ENCODE measurements at places on chromosomes 1 and 21.

GRCh38 chr1:204194771-204195170 is 1.5 kb downstream of the KISS1 start:
- no peak for DNase-seq

- no peak for DNase-seq
Observed at GRCh38 chr1:41535716-41536115, 51.2 kb upstream of the EDN2 start.

DNA sequence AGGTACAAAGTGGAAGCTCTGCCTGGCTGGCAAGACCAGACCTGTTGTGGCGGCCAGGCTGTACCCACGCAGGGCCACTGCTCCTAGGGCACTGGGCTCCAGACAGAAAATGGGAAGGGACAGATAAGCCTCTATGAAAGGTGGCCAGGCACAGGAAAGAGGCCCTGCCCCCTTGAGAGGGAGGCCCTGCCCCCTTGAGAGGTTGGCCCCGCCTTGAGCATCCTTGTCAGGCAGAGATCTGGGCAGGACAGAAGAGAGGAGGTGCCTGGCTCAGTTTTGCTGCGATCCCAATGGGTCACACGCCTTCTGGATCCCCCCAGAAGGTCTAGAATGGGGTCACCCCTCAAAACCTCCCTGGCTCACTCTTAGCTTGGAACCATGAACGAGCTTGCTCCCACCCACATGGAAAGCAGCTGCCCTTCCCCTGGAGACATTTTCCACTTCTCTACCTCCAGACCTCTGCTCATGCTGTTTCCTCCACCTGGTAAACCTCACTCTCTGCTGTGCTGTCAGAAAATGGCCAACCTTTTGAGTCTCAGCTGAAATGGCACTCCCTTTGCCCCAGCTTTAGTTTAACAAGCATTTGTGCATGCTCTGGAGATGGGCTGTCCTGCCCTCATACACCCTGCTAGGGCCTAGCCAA is 17.5 kb upstream of the ECE1 start:
- DNase-seq, result no peak

- DNase-seq, result no peak
Observed at GRCh38 chr1:167973832-167974231, 37.0 kb upstream of the MPC2 start.

DNA sequence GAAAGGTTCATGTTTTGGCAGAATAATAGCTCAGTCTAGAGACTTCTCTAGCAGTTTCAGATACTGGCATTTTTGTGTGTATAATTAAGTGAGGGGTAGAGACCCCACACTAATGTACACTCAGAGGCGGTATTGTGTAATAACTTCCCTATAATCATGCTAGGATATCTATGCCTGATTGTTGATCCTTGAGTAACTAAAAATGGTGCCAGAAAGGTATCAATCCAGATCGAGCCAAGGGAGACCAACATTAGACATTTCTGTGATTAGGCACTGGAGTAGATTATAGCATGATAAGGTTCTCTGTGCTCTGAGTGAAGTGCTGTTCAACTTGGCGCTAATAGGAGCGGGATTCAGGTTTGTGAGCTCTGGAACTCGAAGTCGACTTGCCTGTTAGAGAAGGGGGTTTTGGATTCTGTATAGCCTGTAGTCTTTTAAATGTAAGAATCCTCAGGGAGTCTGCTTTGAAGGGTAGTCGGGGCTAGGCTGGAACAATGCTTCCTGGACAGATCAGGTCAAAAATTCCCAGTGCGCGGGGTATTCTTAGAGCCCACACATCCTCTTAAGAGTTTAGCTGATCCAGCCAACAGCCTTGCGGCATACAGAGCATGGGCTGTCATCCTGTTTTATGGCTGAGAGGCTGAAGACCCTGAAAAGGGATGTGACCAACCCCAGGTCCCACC is 24.2 kb downstream of the MAN1C1 start:
- DNase-seq, result no peak

DNA sequence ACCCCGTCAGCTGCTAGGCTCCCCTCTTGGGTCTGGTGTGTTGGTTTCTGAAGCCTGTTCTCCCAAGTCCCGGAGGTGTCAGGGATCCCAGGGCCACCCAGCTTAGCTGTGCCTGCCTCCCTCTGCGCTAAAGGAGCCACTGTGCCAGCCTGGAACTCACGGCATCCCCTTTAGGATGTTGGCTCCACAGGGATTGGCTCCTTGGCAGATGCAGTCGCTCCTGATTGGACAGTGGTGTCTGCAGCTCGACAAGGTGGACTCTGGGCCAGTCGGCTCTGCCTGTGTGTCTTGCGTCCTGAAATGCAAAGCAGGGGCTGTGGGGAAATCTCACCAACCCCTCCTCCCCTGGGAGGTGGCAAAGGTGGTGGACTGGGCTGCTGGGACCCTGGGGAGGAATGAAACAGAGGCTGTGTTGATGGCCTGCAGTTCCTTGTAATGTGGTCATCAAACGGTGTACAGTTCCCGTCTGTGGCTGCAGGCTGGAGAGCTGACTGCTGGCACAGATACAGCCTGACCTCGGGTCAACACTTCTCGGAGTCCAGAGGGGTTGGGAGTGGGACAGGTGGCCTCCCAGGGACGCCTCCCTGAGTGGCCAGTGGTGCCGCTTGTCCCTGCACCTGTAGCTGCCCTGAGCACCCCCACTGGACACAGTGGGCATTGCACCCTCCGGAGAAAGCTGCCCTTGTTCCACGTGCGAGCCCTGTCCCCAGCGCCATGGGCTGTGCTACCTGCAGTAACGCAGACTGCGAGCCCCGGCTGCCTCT is 11.5 kb upstream of the KCNAB2 start:
- DNase-seq, result peak; percentile 88

GRCh38 chr1:24744911-24745710 is at the start of gene CLIC4:
Gene CLIC4, plus strand, starts transcription at chr1:24745447. Its CDS starts 107 bp downstream, at chr1:24745554.
- DNase-seq, result peak; percentile 94

DNA sequence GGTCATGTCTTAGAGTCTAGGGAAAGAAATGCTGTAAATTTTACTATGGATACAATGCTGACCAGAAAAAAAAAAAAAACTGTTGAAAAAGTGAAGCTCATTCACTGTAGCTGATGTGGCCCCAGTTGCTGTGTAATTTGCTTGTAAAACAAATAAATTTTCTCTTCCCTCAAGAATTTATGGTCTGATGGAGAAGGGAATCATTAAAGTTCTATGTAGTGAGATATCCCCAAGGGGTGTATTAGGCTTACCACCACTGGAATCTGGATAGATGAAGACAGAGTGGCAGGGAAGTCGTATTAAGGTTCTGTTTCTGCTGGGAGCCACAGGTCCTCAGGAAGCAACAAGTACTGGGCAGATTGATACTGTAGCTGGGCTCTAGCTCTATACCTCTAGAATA is 860.0 kb downstream of the LTN1 start:
- DNase-seq, result no peak

DNA sequence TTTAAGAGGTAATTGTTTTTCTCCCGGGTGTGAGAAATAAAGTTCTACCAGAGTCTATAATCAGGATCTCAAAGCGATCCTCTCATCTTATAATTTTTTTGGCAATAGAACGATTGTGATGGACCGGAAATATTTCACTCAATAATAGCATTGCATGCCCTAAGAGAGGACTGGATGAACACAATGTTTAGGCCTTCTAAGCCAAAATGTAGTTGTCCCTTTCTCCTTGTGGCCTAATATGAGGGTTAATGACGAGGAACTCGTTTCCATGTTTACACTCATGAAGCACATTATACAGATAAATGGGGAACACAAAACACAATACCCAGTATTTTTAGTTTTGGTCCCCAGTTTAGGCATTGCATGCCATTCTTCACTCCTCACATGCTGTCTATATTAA is 5.9 kb downstream of the TBX15 start:
- no peak for DNase-seq

- DNase-seq, result peak; percentile 13
Observed at GRCh38 chr1:159783724-159784123, 3.0 kb downstream of the DUSP23 start.

GRCh38 chr21:33844104-33844889 is 71.3 kb downstream of the ATP5PO start:
- DNase-seq, result no peak

GRCh38 chr1:181110013-181110412 is 21.5 kb downstream of the IER5 start:
- DNase-seq, result no peak

GRCh38 chr1:222104694-222105392 is 363.0 kb upstream of the DUSP10 start:
- no peak for DNase-seq

DNA sequence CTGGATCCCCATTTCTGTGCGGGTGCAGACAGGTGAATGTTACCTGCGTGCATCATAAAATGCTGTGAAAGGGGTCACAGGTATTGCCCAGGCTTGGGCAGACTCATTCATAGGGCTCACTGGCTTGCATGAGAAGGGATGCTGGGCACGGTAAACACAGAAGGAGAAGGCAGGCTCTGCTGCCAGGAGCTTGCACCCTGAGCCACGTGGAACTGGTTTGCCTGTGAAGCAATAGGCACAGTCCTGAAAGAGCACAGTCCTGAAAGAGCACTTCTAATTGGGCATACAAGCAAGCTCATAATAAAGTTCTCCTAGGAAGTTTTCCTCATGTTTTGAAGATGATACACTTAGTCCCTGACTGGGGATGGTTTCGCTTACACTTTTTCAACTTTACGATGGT is 40.9 kb downstream of the GALNT2 start:
- DNase-seq, result no peak

DNA sequence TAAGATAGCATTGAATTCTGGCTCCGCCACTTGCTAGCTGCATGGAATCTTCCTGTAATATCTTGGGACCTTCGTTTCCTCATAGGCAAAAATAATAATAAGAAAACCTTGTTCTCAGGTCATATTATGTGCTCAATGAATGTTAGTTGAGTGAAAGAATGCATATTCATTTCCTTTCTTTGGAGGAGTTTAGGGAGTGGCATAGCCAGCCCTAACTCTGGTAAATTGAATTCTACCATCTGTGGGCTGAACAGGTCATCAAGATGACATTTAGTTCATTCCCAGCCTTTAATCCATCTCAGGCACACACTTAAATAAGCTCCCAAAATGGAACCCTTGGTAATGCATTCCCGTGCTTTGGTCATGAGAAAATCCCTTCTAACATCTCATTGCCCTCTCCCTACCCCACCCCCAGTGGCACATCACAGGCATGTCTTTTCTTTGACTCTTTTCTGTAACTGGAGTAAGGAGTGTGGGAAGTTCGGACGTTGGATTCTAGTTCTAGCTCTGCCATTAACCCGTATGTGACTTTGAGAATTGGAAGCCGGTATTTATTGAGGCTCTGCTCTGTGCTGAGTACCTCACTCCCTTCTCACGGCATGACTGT is 13.2 kb upstream of the MYOG start:
- no peak for DNase-seq

DNA sequence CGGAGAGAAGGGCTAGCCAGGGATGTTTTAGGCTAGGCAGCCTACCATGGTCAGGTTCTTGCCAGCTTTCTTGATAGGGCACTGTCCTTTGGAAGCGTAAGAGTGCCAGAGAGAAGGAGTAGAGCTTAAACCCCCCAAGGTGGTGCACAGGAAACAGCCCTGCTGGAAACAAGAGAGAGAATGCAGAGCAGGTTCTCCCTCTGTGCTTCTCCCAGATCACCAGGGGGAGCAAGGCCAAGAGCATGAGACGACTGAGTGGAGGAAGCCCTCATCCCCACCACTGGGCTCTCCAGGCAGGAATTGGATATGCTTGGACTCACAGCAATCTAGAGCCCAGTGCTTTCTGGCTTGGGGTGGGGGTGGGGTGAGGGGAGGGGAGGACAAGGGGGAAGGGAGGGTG is 49.8 kb downstream of the ATP2B4 start:
- no peak for DNase-seq

DNA sequence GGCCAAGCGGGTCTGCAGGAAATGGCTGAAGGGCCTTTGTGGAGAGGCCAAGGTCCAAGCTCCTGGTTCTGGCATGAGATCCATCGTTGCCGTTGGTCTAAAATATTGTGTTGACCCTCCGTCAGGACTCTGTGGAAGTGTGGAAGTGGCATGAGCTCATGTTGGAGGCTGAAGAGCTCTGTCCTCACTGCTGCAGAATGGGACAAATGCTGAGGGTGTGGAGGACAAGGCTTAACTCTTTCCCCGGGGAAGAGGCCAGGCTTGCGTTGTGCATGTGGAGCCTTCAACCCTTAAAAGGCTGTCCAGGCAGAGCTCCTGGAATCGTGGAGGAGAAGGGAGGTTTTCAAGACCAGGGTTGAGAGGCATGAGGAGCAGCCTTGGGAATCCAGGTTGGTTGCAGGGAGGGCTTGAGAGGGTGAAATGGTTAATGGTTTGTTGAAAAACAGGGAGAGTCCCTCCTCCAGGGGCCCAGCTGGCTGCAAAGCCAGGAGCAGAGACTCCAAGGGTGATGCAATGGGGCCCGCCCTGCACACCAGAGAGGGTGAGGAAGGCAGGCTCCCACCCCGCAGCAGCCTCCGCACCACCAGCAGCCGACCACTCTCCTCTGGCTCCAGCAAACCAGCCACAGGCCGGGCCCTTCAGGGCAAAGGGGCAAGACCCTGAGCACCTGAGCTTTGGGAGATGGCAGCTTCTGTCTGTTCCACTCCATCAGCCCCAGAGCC is 6.7 kb upstream of the AHCYL1 start:
- DNase-seq, result no peak

GRCh38 chr1:214362188-214362882 is 81.4 kb downstream of the SMYD2 start:
- DNase-seq, result no peak

- DNase-seq, result no peak
Observed at GRCh38 chr1:172339842-172340241, 80.6 kb upstream of the C1orf105 start.

DNA sequence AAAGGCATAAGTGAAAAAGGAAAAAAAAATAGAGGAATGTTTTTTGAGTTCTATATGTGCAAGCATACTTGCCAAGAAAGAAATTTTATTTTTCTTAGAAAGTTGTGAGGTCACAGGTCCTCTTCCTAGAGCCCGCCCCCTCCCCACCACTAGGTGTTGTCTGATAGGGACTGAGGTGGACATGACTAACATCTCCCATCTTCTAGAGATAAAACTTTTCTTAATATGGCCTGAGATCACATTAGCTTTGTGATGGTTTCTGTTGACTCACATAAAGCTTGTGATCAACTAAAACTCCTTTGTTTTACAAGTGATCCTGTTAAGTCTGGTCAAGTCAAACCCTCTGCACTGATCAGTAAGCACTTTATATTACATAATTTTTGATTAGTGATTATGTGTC is 33.4 kb upstream of the CITED4 start:
- no peak for DNase-seq

GRCh38 chr1:200372095-200372884 is 37.5 kb downstream of the ZNF281 start:
- DNase-seq, result no peak

DNA sequence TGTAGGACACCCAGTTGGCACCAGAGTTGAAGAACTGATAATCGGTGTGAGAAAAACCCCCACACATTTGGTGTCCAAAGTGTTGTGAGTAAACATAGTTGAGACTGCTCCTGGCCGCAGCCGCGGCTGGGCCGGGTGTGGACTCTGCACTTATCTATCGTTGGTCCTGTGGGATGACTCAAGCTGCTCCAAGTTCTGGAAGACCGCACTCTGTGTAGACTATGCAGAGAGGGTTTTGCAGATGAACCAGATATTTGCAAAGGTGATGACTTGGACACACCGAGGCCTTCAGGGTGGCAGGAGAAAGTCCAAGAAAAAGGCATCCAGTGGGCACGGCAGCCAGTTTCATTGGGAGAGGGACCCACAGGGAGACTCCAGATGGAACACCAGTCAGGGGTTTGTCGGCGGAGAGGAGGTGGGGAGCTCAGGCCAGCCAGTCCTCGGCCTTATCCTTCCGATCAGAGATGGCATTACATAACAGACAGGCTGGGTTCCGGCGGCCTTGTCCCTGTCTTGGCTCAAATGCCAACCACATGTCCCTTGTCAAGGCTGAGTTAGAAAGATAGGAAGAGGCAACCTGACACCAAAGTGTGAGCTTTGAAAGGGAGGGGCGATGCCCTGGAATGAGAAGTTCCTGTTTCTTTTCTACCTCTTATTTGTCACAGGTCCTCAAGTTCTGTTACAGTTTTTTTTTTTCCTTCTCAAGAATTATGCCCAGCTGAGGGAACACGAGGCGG is 21.1 kb downstream of the C2CD2 start:
- DNase-seq, result no peak

Data from iPS-NIHi11 (cell line).